ENCODE measurements at places on chromosomes 13 and 19.
A peak's percentile ranks its signal among the peaks of the same experiment; 100 is the strongest.

DNA sequence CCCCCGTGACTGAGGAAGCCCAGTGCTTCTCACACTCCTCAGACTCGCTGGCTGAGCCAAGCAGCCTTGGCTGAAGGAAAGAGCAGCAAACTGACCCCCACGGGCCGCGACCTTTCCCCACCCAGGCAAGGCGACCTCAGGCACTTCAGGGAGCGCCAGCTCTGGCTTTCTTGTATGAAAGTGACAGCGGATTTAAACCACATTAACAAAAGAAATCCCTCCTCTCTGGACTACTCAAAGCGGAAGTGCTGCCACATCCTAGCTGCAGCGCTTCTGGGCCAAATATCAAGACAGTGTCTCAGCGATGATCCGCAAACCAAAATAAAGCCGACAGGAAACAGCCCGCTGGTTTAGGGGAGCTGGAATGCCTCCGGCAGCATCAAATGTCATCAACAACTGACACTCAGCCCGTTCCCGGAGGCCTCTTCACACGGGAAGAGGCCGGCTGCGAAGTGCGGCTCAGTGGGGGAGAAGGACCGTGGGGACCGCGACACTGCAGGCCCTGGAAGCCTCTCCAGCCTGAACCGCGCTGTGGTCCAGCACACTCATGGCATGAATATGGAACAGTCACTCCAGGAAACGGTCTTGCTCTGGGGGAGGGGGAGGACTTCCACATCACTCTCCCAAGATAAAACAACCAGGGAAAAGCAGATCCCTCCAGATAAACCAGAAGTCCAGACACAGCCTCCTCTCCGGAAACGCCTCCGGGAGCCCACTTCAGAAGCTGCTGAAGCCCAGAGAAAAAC lies 1.4 kb downstream of the RASA3 start:
- DNase-seq = peak; percentile 88

DNA sequence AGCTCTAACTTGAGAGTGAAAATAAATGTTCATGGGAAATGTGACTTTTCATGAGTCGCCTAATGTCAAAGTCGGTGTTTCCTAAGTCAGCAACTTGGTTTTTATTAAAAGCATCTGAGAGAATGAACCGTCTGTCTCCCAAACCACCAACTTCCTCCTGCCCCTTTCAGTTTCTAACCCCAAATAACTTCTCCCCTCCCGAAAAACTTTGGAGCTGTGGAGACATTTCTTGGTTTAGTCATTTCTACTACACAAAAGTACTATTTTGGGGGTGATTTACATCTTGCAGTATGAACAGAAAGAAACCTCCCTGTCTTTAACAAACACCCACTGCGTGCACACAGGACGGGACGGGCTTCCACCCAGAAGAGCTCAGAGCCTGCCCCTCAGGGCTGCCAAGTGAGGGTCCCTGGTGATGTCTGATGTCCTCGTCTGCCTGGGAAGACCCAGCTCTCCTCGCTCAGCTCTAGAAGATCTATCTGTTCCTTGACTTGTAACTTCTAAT lies 65.0 kb downstream of the RASA3 start:
- peak; percentile 90 for DNase-seq

GRCh38 chr13:82947683-82948082 lies 934.6 kb downstream of the SLITRK1 start:
- DNase-seq = no peak

DNA sequence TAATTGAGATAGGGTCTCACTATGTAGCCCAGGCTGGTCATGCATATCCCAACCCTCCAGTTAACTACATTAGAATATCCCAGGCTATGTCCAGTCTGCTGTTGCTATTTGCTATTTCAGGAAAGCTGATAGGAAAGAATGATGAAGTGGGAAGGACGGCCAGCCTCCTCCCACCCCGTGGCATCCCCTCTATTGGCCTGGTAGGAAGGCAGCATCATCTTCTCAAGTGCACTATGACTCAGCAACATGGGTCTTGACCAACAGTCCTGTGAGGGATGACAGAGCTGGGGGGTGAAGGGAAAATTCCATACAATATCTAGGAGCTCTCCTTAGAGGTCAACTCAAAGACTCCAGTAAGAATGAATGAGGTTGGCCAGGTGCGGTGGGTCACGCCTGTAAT lies 48.0 kb upstream of the ABCC4 start:
- DNase-seq = no peak

DNA sequence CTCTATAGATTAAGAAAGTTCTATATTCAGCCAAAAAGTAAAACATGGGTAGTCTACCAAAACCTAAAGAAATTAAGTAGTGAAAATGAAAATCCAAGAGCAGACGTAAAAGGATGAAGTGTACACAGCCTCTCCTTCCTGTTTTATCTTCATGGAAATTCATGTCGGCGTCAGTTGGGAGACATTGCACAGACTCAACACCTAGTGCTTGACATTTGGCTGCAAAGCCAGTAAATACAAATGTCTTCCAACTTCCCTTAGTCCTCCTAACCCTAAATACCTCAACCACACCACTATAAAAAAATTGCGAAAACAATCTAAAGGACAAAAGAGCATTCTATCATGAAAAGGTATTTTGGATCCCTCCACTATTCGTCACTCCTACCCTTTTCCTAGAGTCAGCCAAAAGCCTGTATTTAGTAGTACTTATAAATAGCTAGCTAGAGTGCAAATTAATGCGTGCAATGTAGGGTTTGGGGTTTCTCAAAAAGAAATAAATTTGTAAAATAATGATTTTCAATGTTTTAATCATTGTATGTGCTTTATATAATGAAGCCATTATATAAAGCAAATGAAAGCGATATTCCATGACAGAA lies 56.4 kb upstream of the TRPC4 start:
- DNase-seq = no peak

DNA sequence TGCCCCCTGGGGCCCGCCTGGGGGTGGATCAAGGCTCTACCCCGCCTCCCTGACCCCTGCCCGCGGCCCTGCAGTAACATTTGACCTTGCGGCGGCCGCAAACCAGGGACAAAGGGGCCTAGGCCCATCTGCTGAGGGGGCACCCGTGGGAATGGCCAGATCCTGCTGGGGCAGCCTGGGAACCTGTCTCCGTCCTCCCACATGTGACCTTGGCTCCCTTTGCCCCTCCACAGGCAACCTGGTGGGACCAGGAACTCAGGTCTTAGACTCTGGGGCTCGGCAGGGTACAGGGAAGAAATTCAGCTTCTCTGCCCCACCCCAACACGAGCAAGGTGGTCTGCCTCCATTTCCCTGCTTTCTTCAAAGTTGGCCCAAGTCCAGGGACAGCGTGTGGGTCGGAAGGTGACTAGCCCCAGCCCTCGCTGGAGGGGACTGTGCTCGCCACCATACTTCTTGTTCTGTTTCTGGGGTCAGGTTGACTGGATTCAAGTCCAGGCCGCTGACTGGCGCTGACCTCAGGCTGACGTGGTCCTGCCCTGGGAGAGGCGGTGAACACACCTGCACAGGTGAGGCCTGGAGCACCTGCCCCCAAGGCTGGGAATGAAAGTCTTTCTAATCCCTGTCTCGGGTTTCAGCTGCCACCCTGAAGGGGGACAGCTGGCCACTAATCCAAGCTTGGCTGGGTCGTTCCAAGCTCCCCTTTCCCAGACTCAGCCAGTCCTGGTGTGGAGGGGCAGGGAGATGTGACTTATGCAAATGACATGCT lies 2.5 kb upstream of the NR2F6 start:
- DNase-seq = no peak

DNA sequence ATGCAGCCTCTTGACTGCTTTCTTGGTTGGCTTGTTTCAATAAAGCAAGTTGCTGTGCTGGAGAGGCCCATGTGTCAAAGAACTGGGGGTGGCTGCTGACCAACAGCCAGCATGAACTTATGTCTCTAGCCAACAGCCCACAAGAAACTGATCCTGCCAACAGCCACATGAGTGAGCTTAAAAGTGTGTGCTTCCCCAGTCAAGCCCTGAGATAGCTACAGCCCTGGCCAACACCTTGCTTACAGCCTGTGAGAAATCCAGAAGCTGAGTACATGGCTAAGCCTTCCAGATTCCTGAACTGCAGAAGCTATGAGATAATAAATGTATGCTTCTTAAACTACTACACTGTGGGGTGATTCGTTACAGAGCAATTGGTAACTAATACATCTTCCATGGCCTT lies 38.9 kb upstream of the IPO5 start:
- peak; percentile 84 for DNase-seq

DNA sequence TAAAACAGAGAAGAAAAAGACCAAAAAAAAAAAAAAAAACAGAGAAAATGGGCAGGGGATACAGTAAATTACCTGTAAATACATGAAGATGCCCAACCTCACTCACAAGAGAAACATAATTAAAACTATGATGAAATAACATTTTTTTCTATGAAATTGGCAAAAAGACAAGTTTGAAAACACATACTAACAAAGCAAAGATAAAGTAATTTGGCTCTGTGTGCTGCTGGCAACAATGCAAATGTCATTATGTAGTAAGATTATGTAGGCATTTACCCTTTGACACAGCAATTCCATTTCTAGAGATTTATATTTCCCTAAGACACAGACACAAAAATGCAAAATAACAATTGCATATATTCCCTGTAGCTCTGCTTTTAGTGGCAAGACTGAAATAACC lies 20.2 kb downstream of the ZC3H13 start:
- no peak for DNase-seq

- no peak for DNase-seq
Observed at GRCh38 chr13:21237081-21237480, 60.6 kb downstream of the MRPL57 start.

DNA sequence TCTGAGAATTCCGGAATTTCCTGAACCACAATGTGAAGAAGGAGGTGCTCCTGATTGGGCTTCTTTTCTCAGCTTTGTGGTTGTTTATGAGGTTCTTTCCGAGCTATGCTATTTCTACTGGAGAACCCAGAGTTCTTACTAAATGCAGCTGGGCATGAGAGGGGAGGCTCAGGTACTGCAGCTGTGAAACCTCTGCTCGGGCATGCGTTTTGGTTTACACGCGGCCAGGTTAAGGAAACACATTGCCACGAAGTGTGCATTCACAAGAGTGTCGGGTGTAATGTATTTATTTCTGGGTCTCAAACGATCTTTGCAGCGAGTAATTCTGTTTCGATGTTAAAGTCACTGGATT lies 661 bp upstream of the MIR17HG start:
- no peak for DNase-seq

GRCh38 chr19:55485439-55486011 lies 537 bp downstream of the NAT14 start:
- no peak for DNase-seq

DNA sequence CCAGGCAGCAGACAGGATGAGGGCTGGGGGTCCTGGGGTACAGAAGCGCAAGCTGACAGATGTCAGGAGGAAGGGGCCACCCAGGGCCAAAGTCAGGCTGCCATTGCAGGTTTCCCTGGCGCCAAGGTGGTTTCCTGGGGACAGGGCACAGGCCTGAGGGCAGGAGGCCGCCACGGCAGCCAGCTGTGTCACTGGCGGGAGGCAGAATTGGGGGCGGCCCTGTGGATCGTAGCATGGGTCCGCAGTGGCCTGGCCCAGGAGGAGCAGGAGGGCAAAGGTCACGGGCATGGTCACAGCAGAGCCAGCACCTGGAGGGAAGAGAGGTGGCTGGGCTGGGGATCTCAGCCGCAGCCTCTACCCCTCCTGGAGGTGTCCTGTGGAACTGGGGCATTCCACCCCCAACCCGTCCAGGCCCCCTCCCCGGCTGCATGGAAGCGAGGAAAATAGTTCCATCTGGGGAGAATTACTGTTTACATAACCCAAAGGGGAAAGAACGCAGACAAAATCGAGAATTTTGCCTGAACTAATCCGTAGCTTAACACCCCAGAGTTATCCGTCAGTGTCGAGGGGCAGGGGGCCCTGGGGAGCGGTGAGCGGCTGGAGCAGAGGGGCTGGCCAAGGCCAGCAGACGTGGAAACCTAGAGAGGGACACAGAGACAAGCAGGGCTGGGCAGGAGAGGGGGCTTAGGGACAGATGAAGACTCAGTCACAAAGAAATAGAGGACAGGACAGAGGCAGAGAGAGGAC lies 1.9 kb downstream of the NTN5 start:
- no peak for DNase-seq

- peak; percentile 63 for DNase-seq
Observed at GRCh38 chr13:26280295-26280694, 26.4 kb downstream of the CDK8 start.

DNA sequence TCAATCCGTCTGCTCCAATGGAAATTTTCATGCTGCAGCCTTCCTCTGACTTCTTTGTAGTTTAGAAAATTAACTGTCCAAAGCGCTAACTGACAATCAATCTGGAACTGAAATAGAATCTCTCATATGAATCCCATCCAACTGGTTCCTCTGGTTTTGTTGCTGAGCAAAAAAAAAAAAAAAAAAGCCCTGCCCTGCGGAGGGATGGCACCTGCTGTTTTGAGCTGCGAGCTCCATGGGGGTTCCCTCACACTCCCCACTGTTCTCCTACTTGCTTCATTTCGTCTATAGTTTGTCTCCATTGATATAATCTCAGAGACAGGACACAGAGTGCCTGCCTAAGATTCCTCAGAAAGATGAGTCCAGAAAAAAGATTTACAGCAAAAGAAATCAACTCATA lies 33.4 kb downstream of the FAAP24 start:
- no peak for DNase-seq

DNA sequence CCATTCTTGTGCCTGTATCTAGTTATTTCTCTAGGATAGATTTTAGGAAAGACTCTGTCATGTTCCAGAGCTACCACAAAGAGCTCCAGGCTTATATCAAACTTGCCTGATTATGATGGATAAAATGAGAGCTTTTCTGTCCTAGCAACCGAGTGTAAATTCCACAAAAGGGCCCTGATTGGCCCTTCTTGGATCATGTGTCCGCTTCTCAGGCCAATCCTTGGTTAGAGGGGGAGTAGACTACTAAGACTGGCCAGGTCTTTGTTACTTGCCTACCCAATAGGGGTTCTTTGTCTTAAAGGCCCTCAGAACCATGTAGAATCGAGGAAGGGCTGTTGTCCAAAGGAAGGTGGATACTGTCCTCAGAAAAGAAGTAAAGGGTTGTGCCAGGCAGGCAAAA lies 2.4 kb downstream of the DHX34 start:
- DNase-seq = peak; percentile 24

DNA sequence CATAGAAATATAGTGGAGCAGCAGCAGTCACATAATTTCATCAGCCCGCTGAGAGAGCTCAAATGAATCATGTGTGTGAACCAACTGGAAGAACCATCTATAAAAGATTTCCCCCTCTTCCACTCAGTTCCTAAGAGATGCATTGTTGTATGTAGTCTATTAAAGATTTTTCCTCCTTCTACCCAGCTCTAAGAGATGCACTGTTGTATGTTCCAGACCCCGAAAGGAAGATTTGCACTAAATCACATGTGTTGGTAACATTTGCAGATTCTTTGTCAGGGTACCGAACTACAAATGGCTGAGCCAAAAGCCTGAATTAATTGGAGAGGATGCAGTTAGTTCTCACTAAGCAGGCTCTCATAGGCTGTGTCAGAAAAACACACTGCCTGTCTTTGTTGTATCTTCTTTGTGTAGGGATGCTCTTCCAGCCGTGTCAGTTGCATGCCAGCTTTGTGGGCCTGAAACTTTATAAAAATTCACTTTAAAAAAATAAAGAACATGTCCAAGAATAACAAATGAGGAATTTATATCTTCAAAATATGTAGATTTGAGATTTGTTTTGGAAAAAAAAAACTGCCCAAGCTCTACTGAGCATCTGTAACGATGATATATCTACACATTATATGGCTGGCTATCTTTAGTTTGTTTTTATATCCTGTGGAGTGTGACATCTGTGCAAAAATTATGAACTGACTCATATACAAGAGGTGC lies 223.1 kb downstream of the MZT1 start:
- DNase-seq = no peak

Data from AG10803 (cell line).